ENCODE measurements at places on chromosomes 7 and 10.
A peak's percentile ranks its signal among the peaks of the same experiment; 100 is the strongest.

DNA sequence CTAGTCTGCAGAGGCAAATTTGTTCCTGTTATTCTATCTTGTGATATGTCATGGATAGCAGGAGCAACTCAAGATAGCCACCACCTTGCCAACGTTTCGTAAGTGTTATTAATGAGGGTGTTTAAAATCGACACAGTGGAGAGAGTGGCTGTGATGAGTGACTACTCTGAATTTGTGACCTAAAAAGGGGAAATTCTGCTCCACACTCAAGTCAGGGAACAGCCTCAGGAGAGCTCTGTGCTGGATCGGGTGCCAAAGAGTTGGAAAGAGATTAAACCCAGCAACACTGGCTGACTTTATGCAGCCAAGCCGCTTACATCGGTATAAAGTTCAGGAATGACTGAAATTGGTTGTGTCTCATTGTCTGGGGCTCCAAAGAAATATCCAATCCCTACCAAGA is 9.5 kb downstream of the TACC2 start:
- no peak for DNase-seq

GRCh38 chr10:35097510-35097909 is 7.4 kb upstream of the CUL2 start:
- no peak for DNase-seq

DNA sequence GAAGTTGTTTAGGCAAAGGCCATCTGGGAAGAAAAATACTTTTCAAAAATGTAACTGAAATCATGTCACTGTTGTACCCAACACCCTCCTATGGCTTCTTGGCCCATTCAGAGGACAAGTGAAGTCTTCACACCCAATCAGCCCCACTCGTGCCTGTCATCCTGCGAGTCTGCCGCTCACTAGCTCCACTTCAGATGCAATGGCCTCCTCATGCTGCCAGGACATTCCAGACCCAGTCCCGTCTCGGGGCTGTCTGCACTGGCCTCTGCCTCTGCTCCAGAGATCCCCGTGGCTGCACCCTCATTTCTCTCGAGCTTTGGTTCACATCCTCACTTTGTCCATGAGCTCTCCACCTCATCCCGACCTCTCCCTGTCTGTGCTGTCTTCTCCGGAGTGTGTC is 227.1 kb downstream of the KCNMA1 start:
- DNase-seq, result no peak

DNA sequence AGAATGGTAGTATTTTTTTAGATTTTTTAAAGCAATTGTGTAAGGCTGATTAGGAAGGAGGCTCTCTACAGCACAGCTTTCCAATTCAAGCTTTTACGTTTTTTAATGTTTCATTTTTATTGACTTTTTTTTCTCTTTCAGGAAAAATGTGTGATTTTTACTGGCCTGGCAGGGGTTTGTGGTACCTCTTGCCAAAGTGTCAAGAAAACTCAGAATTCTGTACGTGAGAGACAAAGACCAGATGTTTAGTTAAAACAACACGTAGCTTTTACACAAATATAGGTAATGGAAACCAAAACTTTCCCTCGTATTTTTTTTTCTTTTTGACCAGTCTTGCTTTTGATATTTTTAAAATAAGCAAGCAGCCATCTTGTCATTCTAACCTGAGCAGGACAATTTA is 6.0 kb upstream of the NPVF start:
- DNase-seq, result no peak

- no peak for DNase-seq
Observed at GRCh38 chr7:26478550-26478949, 186.9 kb downstream of the SNX10 start.

DNA sequence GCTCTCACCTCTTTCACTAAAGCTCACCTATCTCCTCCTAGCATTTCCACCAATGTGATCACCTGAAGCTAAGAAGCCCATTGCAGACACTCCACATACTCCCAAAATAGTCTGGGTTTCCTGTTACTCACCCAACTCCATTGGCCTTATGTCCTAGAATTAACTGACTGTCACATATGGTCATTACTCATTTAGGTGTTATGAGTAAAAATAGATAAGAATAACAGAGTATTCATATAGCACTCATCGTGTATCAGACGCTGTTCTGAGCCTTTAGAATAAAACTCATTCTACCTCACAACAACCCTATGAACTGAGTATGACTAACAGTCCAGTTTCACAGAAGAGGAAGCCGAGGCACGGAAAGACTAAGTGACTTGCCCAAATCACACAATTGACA is 174.2 kb upstream of the NPVF start:
- DNase-seq, result no peak

GRCh38 chr10:74924251-74924963 is 98.0 kb downstream of the KAT6B start:
- peak; percentile 95 for DNase-seq

DNA sequence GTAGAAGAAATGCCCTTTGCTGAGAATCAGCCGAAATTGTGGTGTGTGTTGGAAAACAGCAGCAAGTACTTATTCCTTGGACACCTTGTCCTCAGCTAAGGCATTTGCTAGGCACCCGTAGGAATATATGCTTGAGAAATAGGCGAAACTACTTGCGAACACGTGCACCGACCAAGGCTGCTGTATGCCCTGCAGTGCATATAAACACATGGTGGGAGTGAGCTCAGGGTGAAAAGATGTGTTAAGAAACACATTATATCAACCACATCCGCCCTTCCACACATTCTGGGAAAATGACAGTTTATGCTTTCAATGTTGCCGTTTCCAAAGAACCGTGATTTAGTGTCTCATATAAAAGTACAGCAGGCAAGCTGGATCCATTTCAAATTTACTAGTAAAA is 199.2 kb downstream of the JCAD start:
- DNase-seq, result no peak

- DNase-seq, result no peak
Observed at GRCh38 chr7:151812967-151813366, 63.9 kb downstream of the PRKAG2 start.

DNA sequence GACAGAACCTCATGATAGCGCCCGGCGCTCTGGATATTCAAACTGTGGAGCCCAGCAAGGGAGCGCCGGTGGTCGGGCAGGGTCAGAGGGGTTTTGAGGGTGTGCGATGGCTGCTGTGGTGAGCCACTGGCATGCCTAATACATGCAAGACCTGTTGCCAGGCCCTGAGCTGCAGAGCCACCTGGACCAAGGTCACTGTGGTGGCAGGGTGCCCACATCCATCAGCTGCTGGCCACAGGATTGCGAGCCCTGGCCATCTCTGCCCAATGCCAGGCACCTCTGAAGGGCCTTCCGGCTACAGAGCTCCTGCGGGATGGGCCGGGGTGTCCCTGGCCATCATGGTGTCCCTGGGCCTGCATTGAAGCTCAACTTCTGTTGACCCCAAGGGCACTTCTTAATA is 123.0 kb upstream of the TNRC18 start:
- DNase-seq, result no peak

- DNase-seq, result no peak
Observed at GRCh38 chr10:109996766-109997171, 11.0 kb upstream of the ADD3 start.

DNA sequence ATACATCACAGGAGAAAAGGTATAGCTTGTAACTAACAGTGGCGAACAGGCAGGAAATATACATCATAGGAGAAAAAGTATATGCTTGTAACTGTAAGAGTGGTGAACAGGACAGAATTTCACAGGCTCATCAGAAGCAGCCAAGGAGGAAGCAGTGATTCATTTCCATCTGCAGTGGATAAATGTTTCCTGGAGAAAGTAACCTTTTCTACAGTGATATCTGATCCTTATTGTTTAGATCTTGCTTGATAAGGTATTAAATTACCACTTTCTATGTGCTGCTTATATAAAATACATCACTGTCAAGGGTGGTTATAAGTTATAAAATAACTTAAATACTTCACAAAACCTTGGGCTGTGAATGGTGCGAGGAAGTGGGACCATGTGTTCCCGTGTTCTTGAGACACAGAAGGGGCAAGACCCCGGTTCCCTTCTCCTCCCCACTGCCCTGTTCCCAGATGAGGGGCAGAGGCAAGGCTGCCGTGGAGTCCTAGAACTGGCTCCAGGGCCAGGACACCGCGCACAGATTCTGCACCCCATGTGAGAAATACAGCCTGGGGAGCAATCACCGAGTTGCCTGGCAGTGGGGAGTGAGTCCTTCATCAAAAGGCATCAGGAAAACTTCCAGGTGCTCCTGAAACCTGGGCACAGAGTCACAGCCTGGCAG is 135.2 kb downstream of the DIP2C start:
- peak; percentile 47 for DNase-seq

DNA sequence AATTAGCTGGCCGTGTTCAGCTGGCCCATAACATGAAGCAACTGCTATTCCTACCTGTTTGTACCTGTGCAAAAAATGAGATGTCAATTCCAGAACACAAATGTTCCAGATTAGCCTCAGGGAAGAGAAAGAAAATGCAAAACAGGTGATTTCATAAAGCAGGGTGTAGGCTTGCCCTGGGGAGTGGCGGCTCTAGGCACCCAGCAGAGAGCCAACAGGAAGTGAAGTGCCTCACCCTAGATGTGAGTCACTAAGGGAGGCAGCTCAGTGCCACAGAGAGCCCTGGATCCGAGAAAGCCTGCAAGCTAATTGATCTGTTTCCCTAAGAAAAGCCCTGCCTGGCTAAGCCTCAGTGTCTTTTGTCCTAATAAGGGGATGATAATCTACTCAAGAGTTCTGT is 240.0 kb downstream of the ARHGAP21 start:
- DNase-seq, result peak; percentile 41

GRCh38 chr7:51340029-51340838 is 23.6 kb upstream of the COBL start:
- no peak for DNase-seq

DNA sequence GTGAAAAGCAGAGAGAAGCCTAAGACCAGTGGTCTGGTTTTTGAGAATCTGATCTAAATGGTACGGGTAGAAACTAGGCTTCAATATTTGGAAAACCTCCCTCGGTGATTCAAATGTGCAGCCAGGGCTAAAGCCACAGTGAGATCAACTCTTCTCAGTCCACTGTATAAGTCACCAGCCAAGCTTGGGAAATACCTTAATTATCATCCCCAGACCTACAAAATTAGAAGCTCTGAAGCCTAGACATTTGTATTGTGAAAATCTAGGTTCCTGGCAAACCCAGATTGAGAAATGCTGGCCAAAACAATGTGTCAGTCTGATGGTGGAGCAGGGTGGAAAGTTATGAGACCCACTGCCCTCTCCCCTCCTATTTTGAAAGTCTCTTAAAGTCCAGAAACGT is 131.7 kb downstream of the DGKI start:
- DNase-seq, result peak; percentile 40

GRCh38 chr10:1287487-1287886 is 231.3 kb downstream of the WDR37 start:
- no peak for DNase-seq

DNA sequence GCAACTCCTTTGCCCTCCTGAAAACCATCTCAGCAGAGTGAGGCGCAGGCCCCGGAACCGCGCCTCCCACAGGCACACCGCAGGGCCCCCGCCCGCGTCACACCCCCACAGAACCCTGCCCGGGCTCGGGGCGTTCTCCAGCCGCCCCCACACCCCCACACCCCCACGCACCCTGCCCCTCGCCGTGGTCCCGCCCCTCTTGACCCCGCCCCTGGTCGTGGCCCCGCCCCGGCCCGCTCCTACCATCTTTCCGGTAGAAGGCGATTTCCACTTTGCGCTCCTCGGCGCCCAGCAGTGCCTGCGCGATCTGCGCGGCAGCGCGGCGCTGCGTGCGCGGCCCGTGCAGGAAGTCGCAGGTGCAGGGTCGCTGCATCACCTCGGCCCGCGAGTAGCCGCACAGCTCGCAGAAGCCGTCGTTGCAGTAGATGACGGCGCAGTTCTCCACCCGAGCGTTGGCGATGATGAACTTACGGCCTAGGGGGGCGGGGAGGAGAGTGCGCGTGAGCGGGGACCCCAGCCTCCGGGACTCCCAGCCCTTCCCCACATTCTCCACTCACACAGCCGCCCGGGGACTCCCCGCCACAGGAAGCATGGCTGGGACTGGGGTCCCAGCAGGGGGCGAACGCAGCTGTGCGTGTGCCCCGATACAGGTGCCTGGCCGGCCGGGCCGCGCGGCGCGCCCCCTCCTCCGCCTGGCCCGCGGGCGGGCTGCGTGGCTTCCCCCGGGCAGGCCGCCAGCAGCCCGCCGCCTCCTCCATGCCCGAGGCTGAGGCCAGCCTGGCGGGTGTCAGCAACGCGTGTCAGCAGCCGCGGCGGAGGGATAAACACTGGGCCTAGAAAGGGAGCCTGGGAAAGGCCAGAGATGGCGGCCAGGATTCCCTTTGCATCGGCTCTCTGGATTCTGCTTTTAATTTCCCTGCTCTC is 3.4 kb downstream of the KCNH2 start:
- DNase-seq, result no peak

- DNase-seq, result peak; percentile 66
Observed at GRCh38 chr10:15824498-15824897, 35.8 kb downstream of the MINDY3 start.

- DNase-seq, result no peak
Observed at GRCh38 chr7:43664681-43665080, 64.6 kb downstream of the COA1 start.

DNA sequence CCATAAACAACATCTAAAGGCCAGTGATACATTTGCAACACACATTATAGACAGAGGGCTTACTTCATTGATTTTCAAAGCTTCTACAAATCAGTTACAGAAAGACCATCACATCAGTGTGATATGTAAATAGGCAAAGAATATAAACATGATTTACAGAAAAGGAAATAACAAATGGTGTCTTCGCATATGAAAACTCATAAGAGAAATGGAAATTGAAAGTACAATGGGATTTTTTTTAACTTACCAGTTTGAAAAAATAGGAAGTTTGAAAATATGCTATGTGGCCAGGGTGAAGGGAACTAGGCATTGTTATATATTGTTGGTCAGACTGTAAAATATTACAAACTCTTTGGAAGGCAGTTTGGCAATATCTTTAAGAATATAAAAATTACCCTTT is 27.3 kb downstream of the SEC23IP start:
- DNase-seq, result no peak

DNA sequence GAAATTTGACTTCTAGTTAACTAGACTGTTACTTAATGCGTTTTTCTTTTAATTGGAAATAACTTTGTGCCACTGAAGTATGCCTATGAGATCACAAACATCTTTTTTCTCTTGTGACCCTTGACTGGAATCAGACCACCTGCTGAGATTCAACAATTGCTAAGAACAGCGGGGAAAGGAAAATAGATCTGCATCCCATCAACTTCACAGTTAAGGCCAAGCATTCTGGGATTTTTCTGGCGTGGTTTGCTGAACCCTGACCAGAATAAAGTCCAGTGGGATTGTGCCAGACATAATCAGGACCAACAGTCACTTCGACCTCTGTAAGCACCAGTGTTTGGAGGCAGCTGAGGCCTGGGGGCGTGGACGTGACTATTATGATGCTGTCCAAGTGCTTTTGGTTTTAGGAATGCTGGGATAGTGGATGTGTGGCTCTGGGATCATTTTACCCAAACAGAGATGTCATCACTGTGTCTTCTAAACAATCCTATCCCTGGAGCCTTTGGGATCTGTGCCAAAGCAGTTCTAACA is 373.3 kb upstream of the PRKCQ start:
- DNase-seq, result peak; percentile 2

All from fibroblast of the aortic adventitia (primary cell).